ENCODE measurements at places on chromosomes 13 and 19. TPM values are rescaled to one million over a fixed set of nuclear protein-coding genes. Genes with fewer than 3 reads are reported as not detected.

C19orf85 gene
- polyA plus RNA-seq: not detected

OR7A5 gene
- polyA plus RNA-seq: not detected

CD33 gene
- not detected for polyA plus RNA-seq

RDH8 gene
- polyA plus RNA-seq: 0.06 TPM

LRFN3 gene
- 2.6 TPM for polyA plus RNA-seq

EGLN2 gene
- polyA plus RNA-seq: 27.3 TPM

MISP gene
- polyA plus RNA-seq: not detected

AMER2 gene
- not detected for polyA plus RNA-seq

IL11 gene
- polyA plus RNA-seq: 1.3 TPM

ATXN8OS gene
- not detected for polyA plus RNA-seq

APOC4 gene
- not detected for polyA plus RNA-seq

FBL gene
- 320 TPM for polyA plus RNA-seq

COQ8B gene
- 16.7 TPM for polyA plus RNA-seq

TMEM238 gene
- not detected for polyA plus RNA-seq

ZNF878 gene
- 0.16 TPM for polyA plus RNA-seq

NEK5 gene
- 0.03 TPM for polyA plus RNA-seq

RUBCNL gene
- polyA plus RNA-seq: 0.70 TPM

OLFM2 gene
- polyA plus RNA-seq: 11.6 TPM

PSG7 gene
- polyA plus RNA-seq: 1.1 TPM

Measured in fibroblast of lung (primary cell).